ENCODE measurements at places on chromosomes 1 and 21.

DNA sequence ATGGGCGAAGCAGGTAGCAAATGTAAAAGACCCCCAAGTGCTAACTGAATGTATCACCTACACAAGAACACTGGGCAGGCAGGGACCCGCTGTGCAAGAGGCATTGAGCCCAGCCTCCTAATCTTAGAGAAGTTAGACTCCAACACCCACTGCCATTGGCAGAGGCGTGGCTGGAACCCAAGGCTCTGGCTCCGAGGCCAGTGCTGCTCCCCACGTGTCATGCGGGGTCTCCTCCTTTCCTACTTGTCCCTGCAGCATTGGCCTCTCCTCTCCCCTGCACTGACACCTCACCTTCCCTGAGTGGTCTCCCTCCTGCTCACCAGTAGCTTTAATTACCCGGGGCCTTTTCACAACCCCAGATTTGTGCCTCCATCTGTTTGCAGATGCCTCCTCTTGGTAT, 107.0 kb downstream of the GALNT2 start:
- DNase-seq = no peak

- no peak for DNase-seq
Measured at GRCh38 chr21:38439957-38440356, 58.3 kb downstream of the ERG start.

DNA sequence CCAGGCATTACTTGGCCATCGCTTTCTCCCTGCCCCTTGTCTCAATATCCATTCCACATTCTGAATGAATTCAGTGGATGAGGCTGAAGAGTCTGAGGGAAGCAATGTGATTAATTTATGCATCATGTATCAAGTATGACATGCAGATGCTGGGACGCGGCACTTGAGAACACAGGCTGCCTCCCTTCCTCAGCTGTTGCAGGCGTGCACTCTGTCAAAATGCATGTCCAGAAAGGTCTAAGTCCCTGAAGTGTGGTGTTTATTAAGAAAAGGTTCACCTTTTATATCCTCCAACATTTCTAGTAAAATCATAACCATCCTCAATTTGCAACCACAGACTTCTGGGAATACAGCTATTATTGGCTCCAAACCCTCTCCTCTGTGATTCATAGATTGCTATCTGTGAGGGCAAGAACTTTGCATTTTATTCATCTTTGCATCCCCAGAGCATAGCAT, 22.6 kb upstream of the RAB3GAP2 start:
- DNase-seq = no peak

DNA sequence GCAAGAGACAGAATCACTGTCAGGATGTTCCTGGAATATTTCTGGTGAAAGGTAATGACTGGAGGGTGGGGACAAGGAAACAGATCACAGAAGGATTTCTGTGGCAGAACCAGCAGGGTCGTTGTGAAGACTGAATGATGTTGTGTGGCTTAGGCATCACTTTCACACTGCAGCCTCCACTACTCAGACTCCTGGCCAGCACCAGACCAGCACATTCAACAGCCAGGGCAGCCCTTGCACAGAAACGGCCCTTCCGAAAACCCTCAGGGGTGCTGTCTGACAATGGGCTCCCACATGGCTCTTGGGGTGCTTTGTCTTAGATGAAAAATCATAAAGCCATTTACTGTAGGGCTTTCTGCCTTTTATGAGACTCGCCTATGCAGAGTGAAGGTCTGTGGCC, 3.8 kb upstream of the RAB7B start:
- DNase-seq = no peak

- no peak for DNase-seq
Measured at GRCh38 chr1:230278376-230278775, 147.8 kb downstream of the PGBD5 start.

DNA sequence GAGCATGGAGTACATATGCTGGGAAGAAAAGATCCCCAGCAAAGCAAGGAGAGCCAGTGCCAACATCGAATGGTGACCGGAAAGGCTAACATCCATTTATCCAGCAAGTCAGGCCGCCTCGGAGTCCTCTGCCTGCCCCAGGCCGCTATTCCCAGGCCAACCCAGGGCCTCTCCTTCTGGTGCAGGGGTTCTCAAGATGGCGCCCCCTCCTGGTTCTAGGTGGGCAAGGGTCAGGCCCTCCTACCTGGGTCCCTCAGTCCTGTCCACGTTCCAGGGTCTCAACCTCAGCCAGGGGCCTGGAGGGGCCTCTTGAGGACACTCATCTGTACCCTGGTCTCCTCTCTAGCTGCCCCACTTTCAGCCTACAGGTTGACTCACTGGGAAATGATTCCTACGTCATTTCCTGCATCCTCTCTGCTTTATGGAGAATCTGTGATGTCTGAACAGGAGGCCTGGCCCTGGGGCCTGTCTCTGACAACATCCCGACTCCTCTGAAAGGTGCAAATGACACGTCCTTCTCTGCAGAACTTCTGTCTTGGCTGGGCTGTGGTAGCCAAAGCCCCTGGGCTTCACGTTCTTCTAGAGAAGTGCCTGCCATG, 145.3 kb downstream of the PSMG1 start:
- no peak for DNase-seq

DNA sequence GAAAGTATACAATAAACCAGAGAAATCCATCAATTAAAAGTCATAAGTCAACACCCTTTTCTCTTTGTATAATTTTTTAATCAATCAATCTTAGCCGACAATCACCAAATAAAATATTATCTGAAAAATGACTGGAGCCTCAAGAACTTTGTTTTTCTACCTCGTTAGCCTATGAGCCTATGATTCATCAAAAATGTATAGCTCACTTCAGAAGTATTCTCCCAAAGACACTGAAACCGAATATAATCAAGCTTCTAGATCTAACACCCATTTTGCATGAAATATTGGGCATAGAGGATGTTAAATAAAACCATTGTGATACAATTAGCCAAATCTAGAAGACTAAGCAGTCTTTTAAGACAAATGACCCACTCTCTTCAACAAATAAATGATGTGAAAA, 17.8 kb upstream of the RSBN1 start:
- DNase-seq = no peak

DNA sequence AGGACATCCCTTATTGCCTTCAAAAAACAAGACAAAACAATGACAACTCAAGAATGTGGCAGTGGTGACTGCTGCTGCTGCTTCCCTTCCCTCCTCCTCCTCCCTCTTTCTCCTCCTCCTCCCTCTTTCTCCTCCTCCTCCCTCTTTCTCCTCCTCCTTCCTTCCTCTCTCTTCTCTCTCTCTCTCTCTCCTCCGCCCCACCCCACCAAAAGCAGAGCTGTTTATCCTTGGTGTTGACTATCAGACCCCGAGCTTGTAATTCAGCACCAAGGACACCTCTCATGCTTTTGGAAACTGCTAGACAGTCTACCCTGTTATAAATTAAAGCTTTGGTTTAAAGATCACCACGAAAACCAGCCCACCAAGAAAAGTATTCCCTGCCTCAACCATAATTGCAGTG, 72.4 kb upstream of the IFNAR2 start:
- no peak for DNase-seq

- DNase-seq = no peak
Measured at GRCh38 chr1:229035748-229036082, 235.2 kb upstream of the RAB4A start.

DNA sequence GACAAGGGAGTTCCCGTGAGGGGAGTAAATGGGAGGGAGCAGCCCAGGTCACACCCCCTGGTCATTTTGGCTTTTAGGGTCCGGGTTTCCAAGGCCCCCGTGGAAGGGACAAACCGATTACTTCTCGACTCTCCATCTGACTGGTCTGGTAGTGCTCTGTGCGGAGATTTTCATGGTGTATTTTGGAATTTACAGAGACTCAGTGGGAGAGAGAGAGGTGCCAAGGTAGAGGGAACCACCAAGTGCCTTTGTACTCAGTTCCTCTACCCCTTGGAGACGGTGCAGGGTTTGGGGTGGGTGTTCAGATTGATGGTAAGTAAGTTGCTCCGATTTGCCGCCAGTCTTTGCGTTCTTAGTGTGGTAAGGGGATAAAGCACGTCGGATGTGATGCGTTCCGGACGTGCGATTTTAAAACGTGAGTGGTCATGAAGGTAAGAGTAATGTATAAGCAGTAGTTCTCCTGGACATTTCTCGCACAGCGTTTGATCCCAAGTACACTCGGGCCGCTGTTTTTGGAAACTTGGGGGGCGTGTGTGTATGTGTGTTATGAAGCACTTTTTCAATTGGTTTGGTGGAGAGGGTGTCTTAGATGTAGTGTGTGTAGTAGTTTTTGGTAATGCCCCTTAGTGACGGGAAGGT, 682 bp downstream of the SUCO start:
- DNase-seq = no peak

DNA sequence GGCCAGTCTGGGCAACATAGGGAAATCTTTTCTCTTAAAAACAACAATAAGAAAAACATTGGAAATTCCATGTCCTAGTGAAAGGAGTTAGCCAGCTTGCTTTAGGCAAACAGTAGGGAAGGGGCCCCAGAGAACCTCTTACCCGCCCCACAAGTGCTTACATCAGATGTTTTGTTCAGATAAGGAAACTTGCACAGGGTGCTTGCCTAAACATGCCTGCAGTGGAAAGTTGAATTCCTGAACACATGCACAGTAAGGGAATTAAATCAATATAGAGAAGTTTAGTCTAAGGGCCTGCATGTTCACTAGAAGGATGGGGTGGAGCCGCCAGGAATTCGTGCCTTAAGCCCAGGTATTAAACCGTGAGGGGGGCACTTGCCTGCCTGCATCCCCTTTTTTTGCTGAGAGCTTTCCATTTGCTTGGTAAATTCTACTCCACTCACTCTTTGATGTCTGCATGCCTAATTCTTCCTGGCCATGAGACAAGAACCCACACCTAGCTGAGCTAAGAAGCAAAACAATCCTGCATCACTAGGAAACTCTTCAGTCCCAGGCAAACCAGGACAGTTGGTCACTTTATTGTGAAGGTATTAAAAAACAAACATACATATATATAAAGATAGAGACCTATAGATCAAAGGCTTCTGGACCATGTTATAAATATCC, 499.0 kb downstream of the SIPA1L2 start:
- DNase-seq = no peak

GRCh38 chr1:161864577-161864976, 98.5 kb downstream of the ATF6 start:
- DNase-seq = no peak

- no peak for DNase-seq
Measured at GRCh38 chr1:228219245-228219961, 11.6 kb downstream of the OBSCN start.

GRCh38 chr1:171075041-171075440, 15.7 kb upstream of the FMO3 start:
- no peak for DNase-seq

DNA sequence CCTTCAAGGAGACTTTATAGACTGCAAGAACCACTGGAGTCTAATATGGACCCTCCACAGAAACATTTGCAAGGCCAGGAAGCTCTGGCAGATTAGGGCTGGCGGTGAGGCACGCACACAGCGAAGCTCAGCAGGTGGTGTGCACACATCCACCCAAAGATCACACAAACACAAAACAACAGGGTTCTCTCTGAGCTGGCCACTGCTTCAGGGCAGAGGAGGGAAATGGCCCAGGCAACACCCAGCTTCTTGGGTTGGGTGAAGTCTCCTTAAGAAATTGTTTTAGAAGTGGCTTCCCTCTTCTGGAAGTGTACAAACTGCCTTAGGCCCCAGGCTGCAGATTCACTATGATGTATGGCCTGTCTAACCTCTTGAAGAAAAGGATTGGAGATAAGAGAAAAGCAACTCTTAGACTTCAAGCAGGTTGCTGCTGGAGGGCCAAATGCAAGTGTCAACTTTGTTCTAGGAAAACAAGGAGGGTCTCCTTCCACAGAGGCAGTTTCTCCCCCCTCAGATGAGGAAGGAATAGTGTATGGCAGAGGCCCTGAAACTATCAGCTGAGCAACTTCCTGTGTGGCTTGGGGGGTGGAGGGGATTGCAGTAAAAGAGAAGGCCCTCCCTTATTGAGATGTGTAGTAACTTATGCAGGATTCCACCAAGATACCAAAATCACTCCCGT, 2.0 kb downstream of the RCSD1 start:
- no peak for DNase-seq
